ENCODE measurements at places on chromosomes 7 and 10.

- no peak for DNase-seq
These were observed 588.2 kb upstream of the KCND2 start for GRCh38 chr7:119684763-119685162.

GRCh38 chr7:51593628-51594027 is 277.0 kb upstream of the COBL start:
- DNase-seq = no peak

- no peak for DNase-seq
These were observed 28.7 kb downstream of the CSGALNACT2 start for GRCh38 chr10:43166880-43167497.

DNA sequence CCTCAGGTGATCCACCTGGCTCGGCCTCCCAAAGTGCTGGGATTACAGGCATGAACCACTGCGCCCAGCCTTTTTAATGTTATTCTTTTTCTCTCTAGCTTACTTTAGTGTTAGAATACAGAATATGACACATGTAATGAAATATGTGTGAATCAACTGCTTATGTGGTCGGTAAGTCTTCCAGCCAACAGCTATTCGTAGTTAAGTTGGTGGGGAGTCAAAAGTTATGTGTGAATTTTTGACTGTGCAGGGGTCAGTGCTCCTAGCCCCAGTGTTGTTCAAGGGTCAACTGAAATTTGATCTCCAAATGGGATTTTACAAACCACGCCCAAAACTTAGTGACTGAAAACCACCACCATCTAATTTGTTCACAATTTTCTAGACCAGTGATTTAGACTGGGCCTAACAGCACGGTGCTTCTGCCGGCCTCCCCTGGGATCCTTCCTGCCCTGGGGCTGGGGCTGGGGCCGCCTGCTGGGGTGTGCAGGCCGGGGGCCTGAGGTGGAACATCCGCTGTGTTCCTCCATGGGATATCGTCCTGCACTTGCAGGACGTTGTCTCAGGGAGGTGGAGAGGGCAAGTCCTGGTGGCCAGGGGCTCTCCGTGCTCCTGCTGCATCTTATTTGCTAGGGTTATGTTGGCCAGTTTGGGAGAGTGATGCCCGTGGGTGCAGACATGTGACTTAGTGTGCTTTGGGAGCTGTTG is 24.5 kb upstream of the GRB10 start:
- DNase-seq = no peak

DNA sequence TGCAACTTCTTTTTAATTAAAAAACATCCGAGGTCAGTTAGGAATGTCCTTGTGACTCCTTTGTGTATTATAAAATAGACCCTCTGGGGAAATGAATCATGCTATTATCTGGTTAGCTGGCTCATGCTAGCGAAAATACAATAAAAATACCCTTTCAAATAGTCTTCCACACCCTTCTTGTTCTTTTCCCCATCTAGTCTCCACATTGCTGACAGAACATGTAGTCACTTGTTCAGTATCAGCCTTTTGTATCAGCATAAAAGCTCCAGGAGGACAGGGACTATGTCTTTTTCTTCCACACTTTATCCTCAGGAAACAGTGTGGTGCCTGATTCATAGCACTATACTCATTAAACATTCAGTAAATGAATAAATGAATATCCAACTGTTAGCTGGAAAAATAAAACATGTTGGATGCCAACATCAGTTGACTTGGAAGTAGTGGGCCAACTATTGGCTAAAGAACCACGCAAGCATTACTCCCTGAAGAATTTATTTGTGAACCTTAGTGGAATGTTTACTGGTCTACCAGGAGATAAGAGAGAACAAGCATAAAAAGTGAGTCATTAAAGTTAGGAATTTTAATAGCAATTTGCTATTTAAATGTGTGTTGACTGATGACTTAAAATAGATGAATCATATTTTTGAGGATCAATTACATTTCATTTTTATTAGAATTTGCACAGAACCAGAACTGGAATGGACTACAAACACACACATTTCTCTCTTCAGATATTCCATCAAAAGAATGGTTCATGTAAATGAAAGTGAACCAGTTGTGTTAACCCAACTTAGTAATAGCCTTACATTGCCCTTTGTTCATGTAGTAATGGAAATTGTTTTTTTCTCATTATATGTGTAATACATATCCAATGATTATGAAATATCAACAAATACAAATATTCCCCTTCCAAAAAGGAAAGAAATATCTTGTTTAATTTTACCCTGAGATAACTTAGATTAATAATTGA is 129.6 kb downstream of the DKK1 start:
- peak; percentile 60 for DNase-seq

- DNase-seq = no peak
These were observed 9.0 kb upstream of the COMTD1 start for GRCh38 chr10:75244487-75245353.

- DNase-seq = no peak
These were observed 35.4 kb upstream of the WAC start for GRCh38 chr10:28497313-28498126.

DNA sequence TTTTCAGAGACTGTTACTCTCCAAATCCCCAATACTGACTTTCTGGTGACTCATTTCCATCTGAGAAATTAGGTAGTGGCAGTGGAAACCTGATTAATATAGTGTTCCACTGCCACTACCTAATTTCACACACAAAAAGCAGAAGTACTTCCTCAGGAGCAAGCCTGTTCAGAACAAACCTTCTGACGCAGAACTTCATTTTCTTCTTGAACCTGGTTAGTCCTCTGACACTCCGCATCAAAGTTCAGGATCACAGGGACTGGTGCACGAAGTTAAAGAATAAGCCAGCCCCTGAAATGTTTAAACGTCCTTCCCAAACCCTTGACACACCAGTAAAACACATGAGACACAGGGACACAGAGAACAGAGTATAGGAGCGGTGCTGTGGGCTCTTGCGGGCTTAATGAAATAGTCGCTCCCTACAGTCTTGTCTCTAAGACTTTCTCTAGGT is 4.4 kb downstream of the WDR91 start:
- no peak for DNase-seq

GRCh38 chr7:155644178-155644970 is at the start of gene RBM33:
Gene RBM33 (plus strand): TSS chr7:155644661. CDS start chr7:155644877, 216 bp downstream.
- peak; percentile 52 for DNase-seq

GRCh38 chr7:69739931-69740431 is 141.7 kb downstream of the AUTS2 start:
- DNase-seq = peak; percentile 67

DNA sequence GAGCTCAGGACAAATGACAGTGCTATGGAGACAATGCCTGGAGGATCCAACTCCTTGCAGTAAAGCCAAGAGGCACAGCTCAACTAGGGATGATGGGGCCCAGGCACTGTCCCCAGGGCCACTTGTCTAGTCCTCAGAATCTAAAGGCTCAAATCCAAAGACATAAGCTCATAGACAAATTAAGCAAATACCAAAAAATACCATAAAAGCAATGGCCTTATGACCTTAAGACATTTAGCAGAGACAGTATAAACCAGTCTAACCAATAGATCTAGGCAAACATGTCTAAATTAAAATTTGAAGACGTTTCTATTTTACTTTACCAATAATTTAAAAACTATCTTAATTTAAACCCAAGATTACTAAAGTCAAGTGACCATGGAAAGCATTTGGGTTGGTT is 14.8 kb upstream of the MKLN1 start:
- no peak for DNase-seq

GRCh38 chr10:70733051-70733450 is 52.1 kb downstream of the TBATA start:
- DNase-seq = no peak

GRCh38 chr7:3028071-3028757 is 15.5 kb downstream of the CARD11 start:
- peak; percentile 4 for DNase-seq

- no peak for DNase-seq
These were observed 76.4 kb upstream of the CDC14C start for GRCh38 chr7:48847917-48848316.

GRCh38 chr7:48147078-48147591 is 24.1 kb upstream of the ABCA13 start:
- DNase-seq = no peak

- no peak for DNase-seq
These were observed 758.0 kb upstream of the LRRTM3 start for GRCh38 chr10:66167816-66168215.

GRCh38 chr7:84722086-84722485 is 464.8 kb downstream of the SEMA3D start:
- no peak for DNase-seq

DNA sequence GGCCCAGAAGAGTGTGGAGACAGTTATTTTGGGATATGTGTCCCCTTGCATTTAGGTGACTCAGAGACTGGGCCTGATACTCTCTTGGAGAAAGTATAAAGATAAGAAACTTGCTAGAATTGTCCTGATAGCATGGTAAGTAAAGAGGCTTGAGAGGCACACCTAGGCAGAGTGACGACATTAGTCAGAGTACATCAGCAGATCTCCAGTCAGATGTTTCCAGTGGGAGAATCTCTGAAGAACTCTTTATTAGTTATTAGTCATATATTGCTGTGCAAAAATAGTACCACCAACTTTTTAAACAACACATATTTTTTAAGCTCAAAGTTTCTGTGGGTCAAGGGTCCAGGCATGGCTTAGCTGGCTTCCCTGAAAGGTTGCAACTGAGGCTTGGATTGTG is 182.6 kb downstream of the NEBL start:
- no peak for DNase-seq

- no peak for DNase-seq
These were observed 181.5 kb downstream of the DIP2C start for GRCh38 chr10:507908-508444.
